ENCODE measurements at places on chromosomes 12 and 14. TPM values are rescaled to one million over a fixed set of nuclear protein-coding genes. Genes with fewer than 3 reads are reported as not detected.

The RASSF8 gene
- total RNA-seq: 50.5 TPM

The PPP1R1A gene
- total RNA-seq: not detected

GRCh38 chr12:104713444-104713843, 244.6 kb downstream of the SLC41A2 start:
- no peak for DNase-seq

DNA sequence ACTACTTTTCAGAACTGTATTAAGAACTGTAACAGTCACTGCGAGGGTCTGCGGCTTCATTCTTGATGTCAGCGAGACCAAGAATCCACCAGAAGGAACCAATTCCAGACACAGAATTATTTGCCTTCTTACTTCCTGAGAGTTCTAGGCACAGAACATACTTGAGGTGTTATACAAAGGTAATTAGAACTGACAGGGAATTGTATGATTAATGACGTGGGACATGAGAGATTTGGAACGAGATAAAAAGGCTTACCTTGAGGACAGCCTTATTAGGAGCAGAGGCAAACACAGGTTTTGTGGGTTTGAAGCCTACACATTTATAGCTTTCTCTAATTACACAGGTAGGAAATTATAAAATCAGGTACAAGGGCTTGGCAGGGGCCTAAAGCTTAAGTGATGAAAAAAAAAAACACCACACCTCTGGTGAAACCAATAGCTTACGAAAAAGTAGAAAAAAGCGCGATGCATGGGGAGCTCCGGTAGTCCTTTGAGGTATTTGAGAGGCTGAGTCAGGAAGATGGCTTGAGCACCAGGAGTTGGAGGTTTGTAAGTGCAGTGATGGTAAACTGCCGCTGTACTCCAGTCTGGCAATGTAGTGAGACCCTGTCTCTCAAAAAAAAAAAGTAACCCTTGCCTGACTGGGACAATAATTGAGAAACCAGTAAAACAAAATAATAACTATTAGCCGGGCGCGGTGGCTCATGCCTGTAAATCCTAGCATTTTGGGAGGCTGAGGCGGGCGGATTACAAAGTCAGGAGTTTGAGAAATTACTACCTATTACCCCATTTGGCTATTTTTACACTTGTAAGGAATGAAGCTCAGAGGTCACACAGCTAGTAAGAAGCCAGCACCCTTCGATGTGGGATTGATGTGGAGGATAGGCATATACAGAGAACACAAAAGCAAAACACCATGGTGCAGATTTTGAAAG, 795 bp upstream of the ACOT2 start:
- peak; percentile 41 for DNase-seq

The DNAJC22 gene
- 6.7 TPM for total RNA-seq

DNA sequence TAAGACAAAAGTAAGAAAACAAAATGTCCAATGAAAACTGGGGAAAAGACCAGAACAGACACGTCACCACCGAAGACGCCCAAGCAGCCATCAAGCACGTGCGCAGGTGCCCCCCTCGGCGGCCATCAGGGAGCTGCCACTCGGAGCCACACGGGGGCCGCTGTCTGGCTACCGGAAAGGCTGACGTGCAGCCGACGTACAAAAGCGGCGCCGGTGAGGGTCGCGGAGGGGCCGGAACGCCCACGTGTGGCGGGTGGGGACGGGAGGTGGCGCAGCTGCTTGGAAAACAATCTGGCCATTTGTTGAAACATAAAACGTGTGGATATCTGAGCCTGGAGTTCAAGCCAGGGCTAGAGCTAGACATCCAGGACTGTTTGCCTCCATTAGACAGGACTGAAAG, 60.7 kb downstream of the GALNT9 start:
- DNase-seq: no peak

The GLIPR1L1 gene
- total RNA-seq: not detected

All from IMR-90 (cell line).